Upper lobe of right lung (tissue), 1 donor: ENCODE measurements at places on chromosomes 11 and 22. TPM values are rescaled to one million over a fixed set of nuclear protein-coding genes. Genes with fewer than 3 reads are reported as not detected.

DNA sequence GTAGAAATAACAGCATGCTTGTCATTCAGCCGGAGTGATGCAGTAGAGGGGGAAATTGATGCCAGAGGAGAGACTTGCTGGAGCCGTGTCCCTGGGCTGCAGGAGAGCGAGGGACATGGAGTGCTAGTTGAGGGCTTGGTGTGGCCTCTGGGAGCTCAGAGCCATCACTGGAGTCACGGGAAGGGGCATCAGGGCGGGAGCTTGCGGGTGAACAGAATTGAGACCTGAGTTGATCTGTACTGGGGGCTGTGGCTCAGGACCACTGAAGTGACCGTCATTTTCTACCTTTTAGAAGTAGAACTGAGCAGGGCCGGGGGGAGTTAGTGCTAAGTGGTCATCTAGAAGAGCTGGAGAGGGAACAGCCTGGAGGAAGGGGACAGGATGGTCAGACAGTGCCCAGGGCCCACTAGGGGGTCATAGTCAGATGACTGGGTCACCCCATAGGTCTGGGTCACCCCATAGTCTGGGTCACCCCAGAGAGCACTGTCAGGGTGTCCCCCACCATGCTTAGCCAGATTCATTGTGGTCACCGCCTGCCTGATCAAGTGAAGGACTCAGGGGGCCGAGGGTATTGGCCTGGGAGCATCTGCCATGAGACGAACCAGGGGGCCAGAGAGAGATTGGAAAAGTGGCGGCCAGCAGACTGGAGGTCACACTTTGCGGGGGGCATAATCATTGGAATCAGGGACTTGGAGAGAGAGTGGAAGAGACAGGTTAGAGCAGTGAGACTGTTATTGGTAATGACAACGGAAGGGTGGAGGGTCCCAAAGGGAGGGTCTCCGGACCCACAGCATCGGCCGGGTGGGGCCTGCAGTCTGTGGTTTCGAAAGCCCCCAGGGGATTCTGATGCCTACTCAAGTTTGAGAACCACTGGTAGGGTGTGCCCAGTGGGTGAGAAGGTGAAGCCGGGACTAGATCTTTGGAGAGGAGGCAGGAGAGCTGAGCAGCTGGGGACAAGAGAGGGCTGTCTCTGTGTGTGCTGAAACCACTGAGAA is 15.2 kb downstream of the RIBC2 start:
- peak; percentile 45 for DNase-seq

GRCh38 chr22:35319244-35319985 is 19.7 kb downstream of the TOM1 start:
- DNase-seq, result peak; percentile 43

DNA sequence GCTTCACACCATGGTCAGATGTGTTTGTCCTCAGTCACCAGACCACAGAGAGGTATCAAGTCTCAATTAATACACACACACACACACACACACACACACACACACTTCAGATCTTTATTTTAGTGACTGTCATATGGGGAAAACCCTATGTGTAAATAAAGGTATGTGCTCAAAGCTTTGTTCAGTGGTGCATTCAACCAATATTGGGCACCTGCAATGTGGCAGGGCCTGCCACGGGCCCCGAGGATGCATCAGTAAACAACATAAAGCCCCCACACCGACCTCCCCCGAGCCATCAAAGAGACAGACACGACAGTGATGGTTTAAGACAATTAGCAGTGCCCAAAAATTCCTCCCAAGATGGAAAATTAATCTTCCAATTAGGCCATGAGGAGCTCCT is 51.6 kb downstream of the SHANK2 start:
- DNase-seq, result peak; percentile 21

DNA sequence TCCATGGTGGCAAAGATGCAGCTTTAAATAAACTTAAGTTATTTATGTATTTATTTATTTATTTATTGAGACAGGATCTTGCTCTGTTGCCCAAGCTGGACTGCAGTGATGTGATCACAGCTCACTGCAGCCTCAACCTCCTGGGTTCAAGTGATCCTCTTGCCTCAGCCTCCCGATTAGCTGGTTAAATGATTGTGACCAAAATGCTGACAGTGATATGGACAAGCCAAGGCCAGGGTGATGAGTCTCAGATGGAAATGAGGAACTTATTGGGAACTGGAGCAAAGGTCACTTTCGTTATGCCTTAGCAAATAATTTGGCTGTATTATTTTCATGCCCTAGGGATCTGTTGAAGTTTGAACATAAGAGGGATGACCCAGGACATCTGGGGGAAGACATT is 9.3 kb upstream of the LRP5 start:
- DNase-seq, result no peak

CCDC81 gene
- 0.38 TPM for total RNA-seq
